ENCODE measurements at places on chromosomes 7 and 10. TPM values are rescaled to one million over a fixed set of nuclear protein-coding genes. Genes with fewer than 3 reads are reported as not detected.

- peaks cover 20% of the 10 kb centered on the region for H3K27me3 ChIP-seq
- no peaks in the 10 kb centered on the region for H3K4me1 ChIP-seq
- no peak overlapping the region for H3K27ac ChIP-seq
- H3K36me3 ChIP-seq, result peaks cover 11% of the 10 kb centered on the region
- no peak for DNase-seq
- H3K4me3 ChIP-seq, result no peak overlapping the region
Measured at GRCh38 chr10:132787495-132788179, 1.7 kb upstream of the NKX6-2 start.

The C7orf33 gene
- total RNA-seq, result not detected

GRCh38 chr7:94971051-94971867 is 63.9 kb downstream of the PPP1R9A start:
- no peaks in the 10 kb centered on the region for H3K36me3 ChIP-seq
- no peak overlapping the region for H3K4me3 ChIP-seq
- H3K4me1 ChIP-seq, result peaks cover 12% of the 10 kb centered on the region
- peak; percentile 14 for DNase-seq

The CALHM3 gene
- not detected for total RNA-seq
